ENCODE measurements at places on chromosomes 16 and 17.

- DNase-seq = peak; percentile 83
These were observed 179.6 kb upstream of the TNRC6C start for GRCh38 chr17:77778636-77779489.

- DNase-seq = no peak
These were observed 472 bp downstream of the GALNS start for GRCh38 chr16:88856122-88856827.

- peak; percentile 13 for DNase-seq
These were observed 48.4 kb downstream of the MPRIP start for GRCh38 chr17:17090642-17091103.

DNA sequence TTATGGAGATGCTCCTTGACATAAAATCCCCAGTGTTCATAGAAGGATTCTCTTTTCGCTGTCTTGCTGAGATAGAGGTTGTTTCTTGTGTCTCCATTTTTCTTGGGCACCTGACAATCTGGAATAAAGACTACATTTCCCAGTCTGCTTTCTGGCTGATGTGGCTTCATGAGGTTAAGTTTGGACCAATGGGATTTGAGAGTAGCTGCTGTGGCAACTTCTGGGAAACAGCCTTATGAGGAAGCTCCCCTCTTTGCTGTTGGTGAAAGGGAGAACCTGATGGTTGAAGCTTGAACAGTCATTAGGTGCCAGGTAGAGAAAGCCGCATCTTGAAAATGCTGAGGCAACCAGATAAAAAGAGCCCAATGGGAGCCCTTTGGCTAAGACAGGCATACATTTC lies 24.4 kb downstream of the HS3ST4 start:
- no peak for DNase-seq

DNA sequence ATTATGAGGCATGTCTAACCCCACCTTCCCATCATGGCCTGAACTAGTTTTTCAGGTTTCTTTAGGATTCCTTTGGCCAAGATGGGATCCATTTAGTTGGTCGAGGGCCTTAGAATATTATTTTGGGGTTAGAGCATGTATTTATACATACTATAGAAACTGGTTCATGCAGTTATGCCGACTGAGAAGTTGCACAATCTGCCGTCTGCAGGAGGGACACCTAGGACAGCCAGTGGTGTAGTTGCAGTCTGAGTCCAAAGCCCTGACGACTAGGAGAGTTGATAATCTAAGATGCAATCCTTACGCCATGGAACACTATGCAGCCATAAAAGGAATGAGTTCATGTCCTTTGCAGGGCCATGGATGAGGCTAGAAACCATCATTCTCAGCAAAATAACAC lies 424.0 kb downstream of the SHISA9 start:
- no peak for DNase-seq

DNA sequence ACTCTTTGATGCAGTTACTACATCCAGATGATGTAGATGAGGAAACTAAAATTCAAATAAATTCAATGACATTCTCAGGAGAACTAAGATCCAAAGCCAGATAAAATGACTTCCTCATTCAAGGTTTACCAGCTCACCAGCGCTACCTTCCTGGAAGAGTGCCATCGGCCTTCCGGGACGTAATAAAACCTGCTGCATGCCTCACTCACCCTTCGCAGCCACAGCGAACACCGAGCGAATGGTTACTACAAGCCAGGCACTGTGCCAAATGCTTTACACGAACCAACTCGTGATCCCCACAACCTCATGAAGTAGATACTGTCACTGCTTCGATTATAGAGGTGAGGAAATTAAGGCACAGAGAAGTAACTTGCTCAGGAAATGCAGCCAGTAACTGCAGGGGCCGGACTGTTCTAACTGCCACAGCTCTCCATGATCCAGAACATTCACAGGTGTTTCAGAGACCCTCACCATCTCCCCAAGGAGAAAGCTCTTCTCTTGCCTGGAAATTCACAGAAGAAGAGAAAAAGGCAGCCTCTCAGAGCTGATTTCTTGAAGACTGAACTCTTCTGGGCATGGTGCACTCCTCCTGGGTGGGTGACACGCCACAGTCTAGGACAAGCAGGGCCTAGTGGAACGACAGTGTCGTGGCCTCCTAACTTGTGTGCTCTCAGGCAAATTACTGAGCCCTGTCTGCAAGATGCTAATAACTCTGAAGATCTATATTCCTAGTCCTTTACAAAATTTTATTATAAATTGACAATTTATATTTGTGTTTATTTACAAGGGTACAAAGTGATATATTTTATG lies 46.8 kb downstream of the HIC1 start:
- DNase-seq = no peak

DNA sequence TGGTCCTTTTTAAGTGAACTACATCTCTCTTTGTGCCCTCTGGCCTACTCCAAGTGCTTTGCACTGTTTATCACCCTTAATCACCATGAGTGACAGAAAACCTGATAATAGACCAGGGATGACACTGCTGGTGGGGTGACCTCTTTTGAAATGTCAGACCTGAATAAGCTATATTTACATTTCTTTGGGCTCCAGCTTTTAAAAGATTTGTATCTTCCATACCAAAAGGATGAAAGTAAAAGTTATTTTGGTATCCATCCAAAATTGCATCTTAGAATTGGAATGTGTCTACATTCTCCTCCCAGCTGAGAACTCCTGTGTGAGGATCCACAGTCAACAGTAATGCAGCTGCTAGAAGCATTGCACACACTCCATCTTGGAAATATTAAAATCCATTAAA lies 370.0 kb downstream of the CDH11 start:
- no peak for DNase-seq

GRCh38 chr16:78812582-78812981 lies 713.1 kb downstream of the WWOX start:
- DNase-seq = no peak

DNA sequence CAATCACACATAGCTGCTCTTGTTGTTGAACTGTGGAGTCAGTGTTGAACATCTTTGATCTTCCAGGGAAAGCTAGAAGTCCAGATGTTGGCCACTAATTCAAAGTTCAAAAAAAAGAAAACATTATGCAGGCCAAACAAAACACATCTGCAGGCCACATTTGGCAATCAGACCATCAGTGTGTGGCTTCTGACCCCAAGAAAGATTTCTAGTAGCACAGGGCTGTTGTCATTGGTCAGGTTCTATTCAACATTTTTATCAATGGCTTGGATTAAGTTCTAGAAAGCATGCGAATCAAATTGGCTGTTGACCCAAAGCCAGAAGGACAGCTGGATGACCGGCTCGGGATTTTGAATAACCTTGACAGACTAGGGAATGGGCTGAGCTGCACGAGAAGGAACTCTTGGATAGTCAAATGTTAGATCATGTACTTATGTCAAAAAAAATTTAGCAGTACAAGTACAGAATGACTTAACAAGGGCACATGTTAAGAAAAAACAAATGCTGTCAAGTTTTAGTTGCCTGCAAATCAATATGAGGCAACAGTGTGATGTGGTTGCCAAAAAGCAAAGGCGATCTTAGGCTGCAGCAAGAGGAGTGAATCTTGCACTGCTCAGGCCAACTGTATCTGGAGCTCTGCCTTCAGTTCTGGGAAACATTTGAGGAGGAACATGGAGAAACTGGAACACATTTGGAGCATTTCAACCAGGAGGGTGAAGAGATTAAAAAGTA lies 187.6 kb downstream of the RGS9 start:
- DNase-seq = no peak

- no peak for DNase-seq
These were observed 36.1 kb upstream of the DLX4 start for GRCh38 chr17:49932901-49933300.

- DNase-seq = no peak
These were observed 25.8 kb downstream of the WFDC1 start for GRCh38 chr16:84320511-84320910.

DNA sequence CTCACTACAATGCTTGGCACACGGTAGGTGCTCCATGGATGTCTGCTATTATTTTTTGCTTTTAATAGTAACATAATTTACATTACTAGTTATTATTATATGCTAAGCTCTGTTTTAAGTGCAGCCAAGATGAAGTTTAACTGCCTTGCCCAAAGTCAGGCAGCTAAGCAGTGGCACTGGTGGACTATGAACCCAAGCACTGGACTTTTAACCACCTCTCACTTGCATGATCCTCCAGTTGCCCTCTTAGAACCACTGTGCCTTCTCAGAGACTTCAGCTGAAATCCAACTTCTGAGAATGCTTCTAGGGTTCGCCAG lies 1.5 kb upstream of the ZNF207 start:
- DNase-seq = no peak

Data from left hindlimb (tissue), 1 donor.